ENCODE measurements at places on chromosomes 1 and 21.

DNA sequence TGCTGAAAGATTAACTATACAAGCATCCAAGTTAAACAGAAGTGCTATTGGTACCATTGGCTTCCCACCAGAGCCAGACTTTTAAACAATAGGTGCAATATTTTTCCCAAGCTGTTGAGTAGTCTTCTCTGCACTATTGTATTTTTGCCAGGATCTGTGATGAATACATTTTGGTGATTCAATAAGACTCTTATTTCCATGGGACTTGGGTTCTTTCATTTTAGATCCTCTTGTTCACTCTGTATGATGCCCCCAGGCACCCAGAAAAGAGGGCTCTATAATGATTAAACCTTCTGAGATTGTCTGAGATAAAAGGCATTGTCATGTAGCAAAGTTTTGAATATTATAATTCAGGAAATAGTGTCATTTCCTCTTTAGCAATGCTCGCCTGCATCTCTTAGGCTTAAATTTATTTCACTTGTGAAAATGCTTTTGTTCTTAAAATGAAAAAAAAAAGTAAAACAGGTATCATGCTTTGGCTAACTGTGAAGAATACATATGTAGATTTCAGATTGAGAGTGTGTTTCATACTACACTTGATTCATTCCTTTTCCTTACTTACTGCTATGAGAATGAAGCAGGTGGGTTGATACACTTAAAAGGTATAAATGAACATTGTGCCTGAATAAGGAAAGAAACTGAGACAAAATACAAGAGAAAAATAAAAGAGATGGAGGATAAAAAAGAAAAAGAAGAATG, 275.0 kb downstream of the HMCN1 start:
- DNase-seq, result no peak

DNA sequence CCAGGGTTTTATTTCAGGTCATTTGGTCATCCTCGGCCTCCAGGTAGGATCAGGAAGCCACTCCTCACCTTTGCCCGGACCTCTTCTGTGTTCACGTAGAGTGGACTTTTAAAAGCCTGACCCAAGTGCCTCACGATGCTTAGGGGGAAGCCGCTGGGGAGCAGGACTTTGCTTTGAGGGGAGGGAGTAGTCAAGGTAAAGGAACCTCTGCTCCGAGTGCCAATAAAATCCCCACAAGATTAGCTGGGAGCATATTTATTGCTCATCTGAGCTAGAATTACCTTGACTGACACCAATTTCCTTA, 603 bp upstream of the DHRS3 start:
- no peak for DNase-seq

DNA sequence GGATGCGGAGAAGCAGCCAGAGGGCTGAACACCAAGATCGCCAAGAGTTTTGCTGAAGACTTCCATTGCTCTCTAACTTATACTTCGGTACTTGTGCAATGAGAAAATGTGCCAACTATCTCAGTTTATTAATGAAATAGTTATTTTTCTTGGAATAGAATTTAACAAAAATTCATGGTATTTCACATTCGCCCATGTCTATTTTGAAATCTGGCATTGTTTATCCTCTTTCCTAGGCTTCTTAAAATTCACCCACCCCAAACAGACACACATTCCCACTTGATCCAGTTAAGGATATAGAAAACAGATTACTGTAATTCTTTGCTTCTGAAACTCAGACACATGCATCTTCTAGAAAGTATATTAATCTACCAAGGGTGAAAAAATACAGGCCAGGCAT, 56.3 kb upstream of the ADAMTS5 start:
- no peak for DNase-seq

DNA sequence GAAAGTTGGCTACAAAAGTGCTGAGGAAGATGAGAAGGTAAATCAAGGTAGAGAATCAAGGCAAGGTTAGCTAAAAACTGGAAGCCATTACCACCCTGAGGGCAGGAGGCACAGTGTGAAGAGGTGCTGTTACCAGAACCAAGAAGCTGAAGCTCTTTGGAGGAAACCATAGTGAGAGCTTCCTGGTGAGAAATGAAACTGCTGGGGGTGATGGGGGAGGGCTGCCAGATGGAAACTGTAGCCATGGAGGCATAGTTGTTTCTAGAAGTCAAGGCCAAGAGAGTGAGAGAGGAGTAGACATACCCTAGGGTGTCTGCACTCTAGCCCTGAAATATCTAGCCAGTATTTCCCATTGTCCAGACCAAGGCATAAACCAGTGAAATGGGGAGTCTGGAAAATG, 28.7 kb downstream of the IFI44 start:
- DNase-seq, result no peak

GRCh38 chr1:18907021-18907916, 4.9 kb upstream of the ALDH4A1 start:
- no peak for DNase-seq

- no peak for DNase-seq
These were observed 59.1 kb downstream of the ERO1B start for GRCh38 chr1:236222632-236223031.

- DNase-seq, result no peak
These were observed 663.7 kb downstream of the ADGRL2 start for GRCh38 chr1:82464362-82465001.

DNA sequence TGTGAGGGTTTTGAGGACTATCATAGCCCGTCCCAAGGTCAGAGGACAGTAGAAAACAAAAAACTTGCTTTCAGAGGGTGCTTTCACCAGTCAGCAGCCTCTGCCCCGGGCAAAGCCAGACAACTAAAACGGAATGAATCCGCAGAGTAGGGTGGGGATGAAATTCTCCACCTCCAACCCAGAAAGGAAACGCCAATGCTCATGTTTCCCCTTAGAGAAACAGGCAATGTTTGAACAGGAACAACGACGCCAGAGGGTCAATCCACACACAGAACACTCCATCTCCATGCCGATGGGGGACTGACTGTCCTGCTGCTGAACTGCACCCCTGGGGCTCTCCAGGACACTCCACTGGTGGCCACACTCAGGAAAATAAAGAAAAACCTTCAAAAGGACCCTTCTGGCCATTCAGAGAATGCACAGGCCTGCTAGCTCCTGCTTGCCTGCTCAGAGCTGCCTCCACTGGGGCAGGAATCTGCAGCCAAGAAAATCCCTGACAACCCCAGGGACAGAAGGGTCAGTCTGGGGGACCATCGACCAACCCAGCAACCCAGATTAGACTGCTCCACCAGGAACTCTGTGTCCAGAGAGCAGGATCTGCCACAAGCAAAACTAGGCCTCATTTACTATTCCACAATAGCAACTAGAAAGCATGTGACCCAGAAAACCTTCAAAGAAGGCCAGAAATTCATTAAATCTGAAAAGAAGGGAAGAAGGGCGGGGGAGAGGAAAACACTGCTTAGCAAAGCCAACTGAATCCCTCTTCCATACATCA, 116.0 kb downstream of the TOMM20 start:
- DNase-seq, result no peak

GRCh38 chr1:15510611-15511405, 13.2 kb downstream of the CASP9 start:
- DNase-seq, result no peak

- DNase-seq, result no peak
These were observed 68.9 kb downstream of the DUSP10 start for GRCh38 chr1:221672965-221673364.

GRCh38 chr1:167090314-167090942, at the start of gene GPA33:
TSS of gene GPA33 (minus strand) at chr1:167090377. CDS start at chr1:167090287, 90 bp downstream.
- no peak for DNase-seq

DNA sequence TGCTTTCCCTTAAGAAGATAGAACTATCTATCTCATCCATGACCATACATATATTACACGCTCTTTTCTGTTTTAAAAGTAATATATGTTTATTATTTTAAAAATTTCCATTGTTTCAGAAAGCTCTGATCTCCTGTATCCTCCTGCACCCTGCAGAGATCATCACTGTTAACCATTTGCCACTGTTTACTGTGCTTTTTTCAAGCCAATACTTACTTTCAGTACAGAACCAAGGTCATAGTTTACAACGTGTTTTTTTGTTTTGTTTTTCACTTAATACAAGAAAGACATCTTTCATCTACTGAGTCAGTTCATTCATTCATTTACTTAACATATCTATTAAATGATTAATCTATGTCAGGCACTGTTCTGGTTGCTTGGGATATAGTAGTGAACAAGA, 10.2 kb downstream of the SESN2 start:
- no peak for DNase-seq

DNA sequence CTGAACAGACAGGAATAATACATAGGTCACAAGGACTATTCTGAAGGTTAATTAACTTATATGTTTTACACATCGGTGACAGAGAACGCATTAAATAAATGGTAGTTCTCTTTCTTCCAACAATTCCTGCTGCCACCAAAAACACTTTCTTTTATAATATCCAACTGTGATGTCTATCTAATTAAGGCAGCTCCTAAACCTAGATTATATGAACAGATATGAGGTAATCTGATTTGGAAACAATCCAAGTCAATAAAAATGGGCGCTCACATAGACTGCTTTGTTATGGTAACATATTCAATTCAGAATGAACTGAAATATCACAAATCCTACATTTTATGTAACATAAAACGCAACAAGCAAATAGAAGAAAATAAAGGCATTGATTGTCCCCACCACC, 16.0 kb downstream of the CYYR1 start:
- no peak for DNase-seq

DNA sequence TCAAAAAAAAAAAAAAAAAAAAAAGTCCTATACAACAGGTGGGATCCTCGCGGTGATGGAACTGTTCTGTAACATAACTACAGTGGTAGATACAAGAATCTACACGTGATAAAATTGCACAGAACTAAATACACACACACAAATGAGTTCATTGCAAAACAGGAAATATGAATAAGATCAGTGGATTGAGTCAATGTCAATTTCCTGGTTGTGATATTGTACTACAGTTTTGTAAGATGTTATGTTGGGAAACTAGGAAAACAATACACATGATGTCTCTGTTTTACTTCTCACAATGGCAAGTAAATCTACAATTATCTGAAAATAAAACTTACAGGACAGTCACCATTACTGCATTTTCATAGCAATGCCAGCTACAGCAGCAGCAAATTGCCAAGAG, 59.8 kb downstream of the ITGB3BP start:
- no peak for DNase-seq

- DNase-seq, result no peak
These were observed 13.3 kb downstream of the FAM151A start for GRCh38 chr1:54610048-54610447.

GRCh38 chr1:107810291-107810951, 154.6 kb downstream of the VAV3 start:
- no peak for DNase-seq

DNA sequence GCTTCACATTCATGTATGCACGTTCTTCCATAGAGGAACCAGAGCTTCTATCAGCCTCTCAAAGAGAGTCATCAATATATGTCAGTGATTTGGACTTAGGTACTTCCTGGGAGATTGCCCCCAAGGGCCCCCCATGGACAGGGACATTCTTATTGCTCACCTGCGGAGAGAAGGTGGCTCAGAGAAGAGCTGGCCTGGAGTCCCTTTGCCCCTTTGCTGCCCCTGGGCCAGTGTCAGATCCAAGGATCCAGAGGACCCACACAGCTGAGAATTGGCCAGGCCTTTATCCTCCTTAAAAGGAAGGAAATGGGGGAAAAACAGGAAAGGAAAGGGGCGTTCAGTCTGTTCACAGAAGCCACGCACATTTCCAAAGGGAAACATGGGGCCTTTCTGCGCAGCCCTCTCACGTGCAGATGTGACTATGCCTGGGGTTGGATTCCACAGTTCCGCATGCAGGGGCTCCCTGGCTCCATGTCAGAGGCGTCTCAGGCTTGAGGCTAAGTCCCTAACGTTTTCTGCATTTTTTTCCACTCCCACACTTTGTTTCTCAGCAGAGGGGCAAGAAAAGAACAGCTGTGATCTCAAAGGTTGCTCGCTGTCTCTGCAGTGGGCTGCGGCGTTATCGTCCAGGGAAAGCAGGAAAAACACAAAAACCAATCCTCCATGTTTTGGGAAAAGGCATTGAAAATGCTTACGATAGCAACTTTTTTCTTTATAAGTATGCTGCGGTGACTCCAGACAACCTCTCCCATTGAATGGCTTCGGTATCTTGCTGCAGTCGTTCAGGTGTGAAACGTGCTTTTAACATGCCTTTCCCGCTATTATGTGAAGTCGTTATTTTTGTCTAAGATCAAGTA, 5.9 kb downstream of the C1orf226 start:
- no peak for DNase-seq

DNA sequence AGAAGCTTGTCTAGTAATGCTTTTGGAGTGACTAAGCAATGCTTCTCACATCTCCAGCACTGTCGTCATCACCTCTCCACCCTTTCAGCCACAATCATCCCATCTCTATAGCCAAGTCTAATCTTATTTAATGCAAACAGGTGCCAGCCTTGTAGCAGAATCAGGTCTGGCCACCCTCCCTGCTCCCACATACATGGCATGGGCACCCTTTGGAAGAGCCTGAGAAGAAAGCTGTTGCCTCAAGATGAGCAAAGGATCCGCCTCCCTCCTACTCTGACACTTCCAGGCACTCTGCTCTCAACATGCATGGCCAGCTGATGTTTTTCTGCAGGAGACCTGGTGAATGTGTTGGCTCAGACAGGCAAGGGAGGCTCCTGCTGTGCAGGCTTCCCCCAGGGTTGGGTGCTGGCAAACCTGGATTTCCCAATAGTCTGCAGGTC, 113.1 kb upstream of the GRIK3 start:
- DNase-seq, result no peak

DNA sequence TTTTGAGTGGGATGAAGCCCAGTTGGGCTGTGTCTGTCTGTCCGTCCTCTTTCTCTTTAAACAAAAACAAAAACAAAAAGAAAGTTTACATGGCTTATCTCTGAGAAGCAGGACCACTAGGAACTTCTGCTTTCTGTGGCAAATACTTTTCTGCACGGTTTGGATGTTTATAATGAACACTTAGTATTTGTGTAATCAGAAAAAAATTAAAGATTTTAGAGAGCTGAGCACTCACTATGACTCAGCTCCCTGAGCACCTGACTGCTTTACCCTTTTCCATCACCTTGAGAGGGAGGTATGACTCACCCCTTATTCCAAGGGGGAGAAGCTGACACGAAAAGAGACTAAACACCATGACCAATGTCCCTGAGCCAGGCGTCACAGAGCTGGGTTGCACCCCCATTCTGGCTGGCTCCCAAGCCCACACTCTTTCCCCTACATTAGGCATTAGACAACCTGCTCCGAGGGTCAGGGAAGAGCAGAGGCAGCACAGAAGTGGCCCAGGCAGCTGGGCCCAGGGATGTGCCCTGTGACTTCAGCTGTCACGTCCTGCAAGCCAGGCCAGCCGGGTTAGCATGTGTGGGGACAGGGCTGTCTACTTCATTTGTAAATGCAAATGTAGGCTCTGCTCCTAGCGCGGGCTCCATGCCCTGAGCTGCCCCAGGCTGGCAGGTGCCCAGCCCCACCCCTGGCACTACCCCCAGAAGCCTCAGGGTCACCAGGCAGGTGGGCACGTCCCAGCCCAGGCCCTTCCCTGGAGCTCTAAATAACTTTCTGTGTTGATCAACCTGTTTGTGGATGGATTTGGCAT, 30.4 kb downstream of the RAP1GAP start:
- DNase-seq, result no peak

GRCh38 chr1:27555700-27556424, 48.1 kb downstream of the AHDC1 start:
- DNase-seq, result no peak

Data from RWPE2 (cell line).